ENCODE measurements at places on chromosomes 16 and 17.

GRCh38 chr17:41620583-41621434, 3.6 kb downstream of the KRT17 start:
- DNase-seq: no peak

DNA sequence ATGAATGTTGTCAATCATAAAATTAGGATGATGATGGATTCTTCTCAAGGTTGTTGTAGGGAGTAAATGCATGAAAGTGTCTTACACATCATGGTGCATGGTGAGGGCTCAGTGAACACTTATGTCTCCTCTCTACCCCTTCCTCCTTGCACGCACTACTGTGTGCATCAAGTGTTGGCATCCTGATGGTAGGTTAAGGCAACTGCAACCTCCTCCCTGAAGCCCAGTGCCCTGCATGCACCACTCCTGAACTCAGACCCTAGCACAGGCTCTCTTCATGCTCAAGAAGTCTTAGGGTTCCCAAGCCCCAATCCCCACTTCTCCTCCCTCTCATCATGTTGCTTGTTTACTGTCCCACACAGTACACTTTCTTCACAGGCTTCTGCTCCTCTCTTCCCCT, 105.8 kb upstream of the DNAH9 start:
- DNase-seq: no peak

GRCh38 chr17:77107506-77108433, 33.0 kb upstream of the SEC14L1 start:
- no peak for DNase-seq

GRCh38 chr16:65576631-65577030, 454.8 kb upstream of the CDH11 start:
- no peak for DNase-seq

DNA sequence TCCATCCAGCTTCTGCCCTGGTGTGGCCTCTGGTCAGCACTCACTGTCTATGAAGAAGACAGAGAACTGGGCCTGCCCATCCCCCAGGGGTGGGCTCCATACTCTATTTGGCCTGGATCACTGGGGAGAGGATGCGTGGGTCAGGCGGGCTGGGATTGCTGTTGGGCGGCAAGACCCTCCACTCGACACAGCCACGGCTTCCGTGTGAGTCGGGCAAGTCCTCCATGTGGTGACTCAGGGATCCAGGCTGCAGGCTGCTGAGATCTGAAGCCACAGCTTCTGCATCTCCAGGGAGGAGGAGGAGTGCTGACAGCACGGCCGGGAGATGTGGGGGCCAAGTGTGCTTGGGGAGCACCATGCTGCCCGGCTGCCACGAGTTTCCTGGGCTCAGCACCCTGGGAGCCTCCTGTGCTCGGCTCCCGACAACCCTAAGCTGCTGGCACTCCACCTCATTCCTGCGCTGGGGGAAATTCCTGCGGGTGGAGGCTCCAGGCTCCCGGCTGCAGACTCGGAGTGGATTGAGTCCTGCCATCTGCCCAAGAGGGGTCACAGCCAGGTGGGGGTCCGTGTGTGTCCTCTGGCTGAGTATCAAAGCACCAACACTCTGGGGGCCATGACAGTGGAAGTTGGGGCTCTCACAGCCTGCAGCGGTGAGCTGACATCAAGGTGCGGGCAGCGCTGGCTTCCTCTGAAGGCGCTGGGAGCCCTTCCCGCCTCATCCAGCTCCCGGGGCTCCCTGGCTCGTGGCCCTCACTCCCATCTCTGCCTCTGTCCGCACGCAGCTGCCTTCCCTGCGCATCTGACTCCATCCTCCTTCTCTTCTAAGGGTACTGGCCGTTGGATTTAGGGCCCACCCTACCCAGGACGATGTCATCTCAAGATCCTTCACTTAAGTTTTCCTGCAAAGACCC, 24.4 kb upstream of the CBFA2T3 start:
- no peak for DNase-seq

DNA sequence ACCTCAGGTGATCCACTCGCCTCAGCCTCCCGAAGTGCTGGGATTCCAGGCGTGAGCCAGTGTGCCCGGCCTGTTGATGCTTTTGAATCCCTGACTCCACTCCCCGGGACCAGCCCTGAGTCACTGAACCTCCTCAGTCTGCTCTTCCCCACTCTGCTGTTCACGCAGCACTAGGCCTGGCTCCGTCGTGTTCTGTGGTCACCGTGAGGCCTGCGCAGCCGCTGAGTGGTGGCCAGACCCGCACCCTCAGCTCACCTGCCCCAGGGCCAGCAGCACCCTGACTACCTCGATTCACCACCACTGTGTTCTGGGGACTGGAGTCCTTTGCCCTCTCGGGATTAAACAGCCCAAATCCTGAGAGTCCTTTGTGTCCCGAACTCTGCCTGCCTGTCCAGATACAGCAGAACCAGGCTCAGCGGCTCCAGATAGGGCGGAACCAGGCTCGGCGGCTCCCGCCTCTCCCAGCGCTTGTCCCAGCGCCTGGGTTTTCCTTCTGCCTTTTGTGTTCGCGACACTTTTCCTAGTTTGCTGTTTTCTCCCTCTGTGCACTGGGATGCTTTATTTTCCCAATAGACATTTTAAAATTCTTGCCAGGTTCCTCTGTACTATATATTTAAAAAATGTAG, 58.6 kb upstream of the ENDOV start:
- DNase-seq: no peak

GRCh38 chr17:82974136-82974952, 105.1 kb upstream of the METRNL start:
- DNase-seq: no peak

GRCh38 chr16:14011001-14011400, 60.1 kb upstream of the MRTFB start:
- DNase-seq: no peak

DNA sequence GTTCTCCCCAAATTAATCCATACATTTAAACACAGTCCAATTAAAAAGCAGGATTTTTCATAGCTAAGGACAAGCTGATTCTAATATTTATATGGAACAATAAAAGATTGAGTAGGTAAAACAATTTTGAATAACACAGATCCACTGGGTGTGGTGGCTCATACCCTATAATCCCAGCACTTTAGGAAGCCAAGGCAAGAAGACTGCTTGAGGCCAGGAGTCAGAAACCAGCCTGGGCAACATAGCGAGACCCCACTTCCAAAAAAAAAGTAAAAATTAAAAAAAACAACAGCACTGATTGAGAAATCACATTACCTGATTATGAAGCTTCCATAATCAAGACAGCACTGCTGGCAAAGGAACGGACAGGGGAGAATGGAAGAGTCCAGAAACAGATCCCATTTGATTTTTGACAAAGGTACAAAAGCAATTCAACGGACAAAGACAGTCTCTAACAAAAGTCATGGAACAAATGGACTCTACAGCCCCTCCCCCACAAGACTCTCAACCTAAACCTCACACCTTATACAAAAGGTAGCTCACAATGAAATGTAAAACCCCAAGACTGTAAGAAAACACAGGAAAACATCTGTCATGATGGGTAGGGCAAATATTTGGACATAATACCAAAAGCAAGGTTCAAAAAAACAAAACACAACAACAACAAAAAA, 17.9 kb downstream of the USP7 start:
- no peak for DNase-seq

- no peak for DNase-seq
Observed at GRCh38 chr17:7632492-7632894, 2.6 kb downstream of the SHBG start.

GRCh38 chr16:81588326-81589081, 143.9 kb downstream of the CMIP start:
- no peak for DNase-seq

DNA sequence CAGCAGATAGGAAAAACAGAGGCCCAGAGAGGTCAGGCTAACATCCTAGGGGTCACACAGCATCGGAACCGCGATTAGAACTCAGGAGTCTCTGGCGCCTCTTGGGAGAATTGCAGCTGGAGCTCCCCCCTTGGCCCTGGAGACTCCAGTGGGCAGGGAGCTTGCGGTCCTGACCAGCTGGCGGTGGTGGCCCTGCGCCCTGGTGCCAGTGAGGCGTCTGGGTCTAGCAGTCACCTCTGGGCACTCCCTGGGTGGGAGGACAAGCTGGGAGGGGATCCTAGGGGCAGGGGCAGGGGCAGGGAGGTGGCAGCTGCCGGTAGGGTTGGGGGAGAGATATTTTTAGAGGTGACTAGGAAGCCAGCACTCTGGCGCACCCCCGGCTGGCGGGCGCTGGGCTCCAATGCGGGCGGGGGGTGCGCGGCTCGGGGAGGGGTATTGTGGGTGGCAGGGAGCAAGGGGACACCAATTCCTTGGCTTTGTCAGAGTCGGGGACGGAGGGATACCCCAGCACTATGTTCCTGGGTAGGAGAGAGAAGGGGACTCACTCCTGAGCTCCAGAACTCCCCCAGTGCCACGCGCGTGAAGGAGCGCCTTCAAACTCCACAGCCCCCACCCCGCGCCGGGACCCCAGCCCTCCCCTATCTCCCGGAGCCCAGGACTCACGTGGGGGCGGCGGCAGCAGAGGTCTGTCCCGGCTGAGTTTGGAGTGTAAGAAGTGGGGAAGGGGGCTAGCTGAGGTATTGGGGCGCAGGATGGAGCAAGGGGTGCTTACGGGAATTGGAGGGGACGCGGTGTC, 584 bp downstream of the PHOSPHO1 start:
- DNase-seq: no peak

- no peak for DNase-seq
Observed at GRCh38 chr16:74213372-74213771, 83.2 kb upstream of the PSMD7 start.

GRCh38 chr16:50667497-50668367, 13.4 kb downstream of the SNX20 start:
- DNase-seq: no peak

GRCh38 chr16:61007694-61008093, 1028.5 kb downstream of the CDH8 start:
- DNase-seq: no peak

- DNase-seq: no peak
Observed at GRCh38 chr16:22847100-22847499, 33.1 kb downstream of the HS3ST2 start.

DNA sequence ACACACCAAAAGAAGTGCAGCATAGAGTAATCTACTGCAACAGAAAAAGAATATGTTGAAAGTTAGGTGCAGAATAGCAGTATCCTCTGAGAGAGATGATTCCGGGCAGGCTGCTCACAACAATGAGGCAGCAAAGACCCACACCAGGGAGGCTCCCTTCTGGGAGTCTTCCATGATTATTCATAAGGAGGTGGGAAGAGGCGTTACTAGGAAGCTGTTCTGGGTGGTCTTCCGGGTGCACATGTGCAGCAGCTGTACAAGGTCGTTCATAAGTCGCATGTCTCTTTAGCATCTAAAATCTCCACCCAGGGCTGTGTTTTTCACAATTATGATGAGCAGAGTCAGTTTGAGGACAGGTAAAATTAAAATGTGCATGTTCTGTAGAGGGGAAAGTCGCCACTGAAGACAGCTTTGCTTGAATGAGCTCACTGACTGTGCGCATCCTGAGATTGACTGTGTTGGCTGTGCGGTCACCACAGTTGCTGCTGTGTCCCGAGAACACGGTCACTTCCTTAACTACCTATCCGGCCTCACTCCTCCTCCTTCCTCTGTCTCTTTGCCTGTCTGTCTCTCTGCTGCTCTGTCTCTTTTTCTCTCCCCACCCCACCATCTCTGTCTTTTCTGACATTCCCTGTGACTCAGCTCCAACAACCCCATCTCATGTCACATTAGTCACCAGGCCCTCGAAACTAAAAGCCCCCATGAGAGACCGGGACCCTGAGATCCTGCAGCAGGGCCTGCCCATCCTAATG, 125.5 kb upstream of the HSBP1 start:
- no peak for DNase-seq

GRCh38 chr17:48486557-48486956, 44.3 kb downstream of the HOXB1 start:
- DNase-seq: no peak

DNA sequence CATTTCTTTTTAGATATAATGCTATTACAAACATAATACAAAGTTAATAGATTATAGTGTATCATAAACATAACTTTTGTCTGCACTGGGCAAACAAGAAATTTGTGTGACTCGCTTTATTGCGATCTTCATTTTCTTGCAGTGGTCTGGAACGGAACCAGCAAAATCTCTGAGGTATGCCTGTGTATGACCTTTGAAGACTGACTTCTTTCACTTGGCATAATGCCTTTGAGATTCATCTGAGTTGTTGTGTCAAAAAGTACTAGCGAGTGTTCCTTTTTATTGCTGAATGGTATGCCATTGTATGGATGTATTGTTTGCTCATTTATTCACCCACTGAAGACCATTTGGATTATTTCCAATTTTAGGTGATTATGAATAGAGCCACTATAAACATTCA, 69.2 kb downstream of the TANC2 start:
- DNase-seq: no peak

DNA sequence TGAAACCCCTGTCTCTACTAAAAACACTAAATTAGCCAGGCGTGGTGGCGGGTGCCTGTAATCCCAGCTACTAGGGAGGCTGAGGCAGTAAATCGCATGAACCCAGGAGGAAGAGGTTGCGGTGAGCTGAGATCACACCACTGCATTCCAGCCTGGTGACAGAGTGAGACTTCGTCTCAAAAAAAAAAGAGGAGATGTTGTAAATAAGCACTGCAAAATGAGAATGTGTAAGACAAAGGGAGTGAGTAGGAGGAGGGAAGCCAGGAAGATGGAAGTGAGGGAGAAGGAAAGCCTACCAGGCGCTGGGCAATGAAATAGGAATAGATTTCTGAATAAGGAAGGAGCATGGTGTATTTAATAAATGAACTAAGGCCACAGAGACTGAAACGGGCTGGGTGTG, 8.7 kb upstream of the PRPF8 start:
- DNase-seq: no peak

DNA sequence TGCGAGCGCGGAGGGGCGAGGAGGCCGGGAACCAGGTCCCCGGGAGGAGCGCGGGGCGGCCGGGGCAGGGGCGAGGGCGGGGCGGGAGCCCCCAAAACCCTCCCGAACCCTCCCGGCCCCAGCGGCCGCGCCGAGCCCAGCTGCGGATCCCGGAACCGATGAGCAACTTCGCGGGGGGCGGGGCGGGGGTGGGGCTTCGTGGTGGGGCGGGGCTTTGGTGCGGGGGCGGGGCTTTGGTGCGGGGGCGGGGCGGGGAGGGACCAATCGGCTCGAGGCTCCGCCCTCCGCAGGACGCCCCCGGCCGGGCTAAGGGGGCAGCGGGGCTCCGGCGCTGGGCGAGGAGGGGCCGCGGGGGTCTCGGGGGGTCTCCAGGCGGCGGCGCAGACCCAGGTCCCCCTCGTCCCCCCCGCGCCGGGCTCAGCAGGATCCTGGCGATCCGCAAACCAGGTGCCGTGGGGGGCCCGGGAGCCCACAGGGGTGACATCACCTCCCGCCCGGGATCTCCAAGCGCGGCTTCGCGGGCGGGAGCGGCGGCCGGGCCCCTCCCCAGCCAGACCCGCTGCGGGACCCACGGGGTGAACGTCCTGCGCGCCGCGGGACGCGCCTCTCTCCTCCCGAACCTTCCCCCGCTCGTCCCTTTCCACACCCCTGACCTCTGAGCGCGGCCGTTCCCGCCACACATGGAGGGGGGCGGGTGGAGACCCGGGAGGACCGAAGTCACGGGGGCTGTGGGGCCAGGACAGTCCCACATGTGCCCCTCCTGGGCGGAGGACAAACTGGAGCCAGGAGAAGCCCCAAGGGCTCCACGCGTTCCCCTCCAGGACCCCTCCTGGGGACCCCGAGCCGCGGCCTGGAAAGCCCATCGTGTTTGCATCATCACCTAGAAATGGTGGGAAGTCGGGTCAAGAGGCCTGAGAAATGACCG, at the start of gene ABR:
ABR (minus strand) TSS at position 164 of the 925 bp plus-strand sequence. CDS start 254 bp downstream, outside the sequence.
- DNase-seq: no peak

- DNase-seq: no peak
Observed at GRCh38 chr16:4232541-4233386, 9.1 kb downstream of the SRL start.

Data from COR-L47 (cell line).